ENCODE measurements at places on chromosomes 3 and 15.

- DNase-seq: peak; percentile 7
These were observed 24.7 kb downstream of the GPR15 start for GRCh38 chr3:98556164-98557130.

DNA sequence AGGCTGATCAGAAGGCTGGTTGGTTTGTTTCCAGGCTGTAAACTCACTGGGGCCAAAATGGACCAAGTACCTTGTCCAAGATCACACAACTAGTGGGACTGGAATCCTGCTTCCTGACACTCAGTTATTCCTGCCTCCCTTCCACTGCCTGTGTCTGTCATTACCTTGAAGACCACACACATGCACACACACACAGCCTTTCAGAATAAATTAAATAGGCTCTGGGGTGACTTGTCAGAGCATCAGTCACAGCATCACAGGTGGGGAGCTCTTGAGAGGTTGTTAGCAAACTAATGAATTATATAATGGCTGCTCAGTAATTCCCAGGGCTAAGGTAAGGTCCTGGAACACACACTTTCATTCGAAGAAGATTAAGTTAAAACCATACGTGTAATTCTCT is 231.8 kb downstream of the UACA start:
- DNase-seq: no peak

DNA sequence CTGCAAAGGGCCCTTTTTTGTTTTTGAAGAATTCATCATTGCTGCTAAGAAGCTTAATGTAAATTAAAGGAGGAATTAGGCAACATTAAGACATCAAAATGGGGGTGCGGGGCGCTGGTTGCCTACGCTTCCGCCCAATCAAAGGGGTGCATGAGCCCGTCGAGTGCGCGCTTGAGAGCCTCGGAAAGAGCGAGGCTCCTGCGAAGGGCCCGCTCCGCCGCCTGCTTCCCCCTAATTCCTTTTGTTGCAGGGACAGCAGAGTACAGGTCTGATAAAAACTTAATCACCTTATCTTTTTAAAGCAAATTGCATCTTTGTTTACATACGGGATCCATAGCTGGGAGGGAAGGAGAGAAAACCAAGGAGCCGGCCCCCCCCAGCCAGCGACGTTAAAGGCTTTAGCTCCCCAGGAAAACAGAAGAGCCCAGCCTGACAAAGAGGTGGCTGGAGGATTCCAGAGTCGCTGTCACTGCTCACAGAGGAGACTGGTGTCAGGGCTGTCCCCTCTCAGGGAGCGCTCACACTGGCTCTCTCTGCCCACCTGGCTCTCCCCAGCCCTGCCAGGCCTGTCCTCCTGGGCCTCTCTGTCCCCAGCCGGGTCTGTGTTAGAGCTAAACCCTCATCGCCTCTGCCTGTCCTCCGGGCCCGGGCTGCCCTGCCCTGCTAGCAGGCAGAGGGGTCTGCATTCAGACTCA is 67.3 kb downstream of the DNAJB8 start:
- DNase-seq: no peak

DNA sequence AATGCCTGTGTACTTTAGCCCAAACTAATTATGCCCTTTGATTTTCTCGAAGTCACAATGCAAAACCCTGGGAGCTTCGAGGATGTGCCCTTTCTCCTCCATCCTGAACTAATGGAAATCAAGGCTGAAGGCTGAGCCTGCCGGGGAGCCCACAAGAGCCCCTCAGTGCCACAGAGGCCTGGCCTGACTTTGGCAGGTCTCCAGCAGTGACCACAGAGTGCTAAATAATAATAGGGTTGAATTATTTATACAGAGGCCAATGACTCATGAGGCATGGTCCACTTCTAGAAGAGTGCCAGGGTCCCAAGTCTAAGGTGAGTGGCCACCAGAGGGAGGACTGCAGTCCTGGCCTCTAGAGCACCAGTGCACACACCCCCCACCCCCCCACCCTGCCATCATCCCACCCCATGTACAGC is 19.1 kb upstream of the GLCE start:
- peak; percentile 20 for DNase-seq

- no peak for DNase-seq
These were observed 28.2 kb upstream of the LIPC start for GRCh38 chr15:58403581-58403980.

DNA sequence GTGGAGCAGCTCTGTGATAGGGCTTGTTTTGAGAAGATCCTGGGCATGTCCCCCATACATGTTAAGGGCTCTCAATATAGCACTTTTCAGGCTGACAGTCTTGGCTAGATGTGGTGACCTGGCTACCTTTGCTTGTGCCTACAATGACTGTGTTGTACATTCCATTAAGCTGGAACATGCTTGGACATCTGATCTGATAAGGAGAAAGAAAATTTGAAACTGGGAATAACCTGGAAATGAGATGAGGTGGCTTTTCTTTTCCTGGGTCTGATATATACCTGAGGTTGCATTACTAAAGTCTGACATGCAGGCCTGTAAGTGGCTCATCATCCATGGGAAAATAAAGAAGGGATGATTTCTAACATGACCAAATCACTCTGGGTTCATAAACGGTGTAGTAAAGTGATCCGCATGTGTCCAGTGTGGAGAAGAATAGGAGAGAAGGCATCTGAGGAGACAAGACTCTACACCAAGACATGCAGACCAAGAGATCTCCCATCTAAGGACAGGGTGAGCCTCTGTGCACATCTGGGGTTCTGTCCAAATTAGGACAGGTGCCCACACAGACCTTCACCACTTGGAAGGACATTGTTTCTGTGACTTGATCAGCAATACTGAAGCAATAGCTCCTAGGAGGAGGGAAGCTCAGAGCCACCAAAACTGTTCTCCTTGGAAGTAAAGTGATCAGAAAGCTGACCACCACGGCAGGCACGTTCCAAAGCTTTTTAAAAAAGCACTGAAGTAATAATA is 62.0 kb downstream of the KLHL6 start:
- no peak for DNase-seq

GRCh38 chr15:32974691-32975090 is 219.8 kb downstream of the FMN1 start:
- peak; percentile 74 for DNase-seq

GRCh38 chr3:36025232-36025631 is 355.1 kb upstream of the STAC start:
- DNase-seq: no peak

- DNase-seq: no peak
These were observed 29.2 kb downstream of the PAQR9 start for GRCh38 chr3:142934128-142934886.

DNA sequence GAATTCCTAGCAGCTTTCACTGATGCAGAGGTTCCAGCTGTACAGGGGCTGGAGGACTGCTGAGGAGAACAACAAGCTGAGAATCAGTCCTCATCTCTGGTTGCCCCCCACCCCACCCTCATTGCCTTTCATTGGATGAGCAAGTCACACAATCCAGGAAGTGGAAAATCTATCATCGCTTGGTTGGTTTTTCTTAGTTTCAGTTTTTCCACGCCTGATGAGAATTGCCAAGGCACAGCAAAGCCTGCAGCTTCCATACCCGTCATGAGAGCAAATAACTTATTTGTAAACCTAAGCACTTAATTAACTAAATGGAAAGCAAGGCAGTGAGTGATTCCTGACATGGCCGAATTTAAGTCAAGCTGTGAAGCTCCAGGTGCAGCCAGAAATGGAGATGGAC is 21.4 kb upstream of the LIPC start:
- peak; percentile 69 for DNase-seq

- DNase-seq: peak; percentile 48
These were observed 91.1 kb downstream of the MINAR1 start for GRCh38 chr15:79523266-79523665.

DNA sequence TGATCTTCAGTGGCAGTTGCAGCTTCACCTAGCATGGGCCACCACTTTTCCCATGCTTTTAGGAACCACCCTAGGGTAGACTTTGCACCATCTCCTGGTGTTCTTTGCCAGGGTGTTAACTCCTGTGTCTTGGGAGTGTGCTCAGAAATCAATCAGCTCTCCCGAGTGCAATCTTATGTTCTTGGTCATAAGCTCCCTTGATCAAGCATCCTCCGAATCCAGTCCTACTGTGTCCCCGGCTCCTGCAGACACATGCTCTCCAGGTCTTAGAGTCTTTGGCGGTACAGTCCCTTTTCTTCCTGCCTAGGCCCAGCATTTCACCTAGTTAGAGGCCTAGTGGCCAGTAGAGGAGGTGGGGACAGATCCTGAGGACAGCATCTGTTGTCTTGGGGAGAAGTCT is 74.7 kb upstream of the SYN2 start:
- DNase-seq: no peak

- no peak for DNase-seq
These were observed 201.1 kb downstream of the TLE3 start for GRCh38 chr15:69896606-69897005.

DNA sequence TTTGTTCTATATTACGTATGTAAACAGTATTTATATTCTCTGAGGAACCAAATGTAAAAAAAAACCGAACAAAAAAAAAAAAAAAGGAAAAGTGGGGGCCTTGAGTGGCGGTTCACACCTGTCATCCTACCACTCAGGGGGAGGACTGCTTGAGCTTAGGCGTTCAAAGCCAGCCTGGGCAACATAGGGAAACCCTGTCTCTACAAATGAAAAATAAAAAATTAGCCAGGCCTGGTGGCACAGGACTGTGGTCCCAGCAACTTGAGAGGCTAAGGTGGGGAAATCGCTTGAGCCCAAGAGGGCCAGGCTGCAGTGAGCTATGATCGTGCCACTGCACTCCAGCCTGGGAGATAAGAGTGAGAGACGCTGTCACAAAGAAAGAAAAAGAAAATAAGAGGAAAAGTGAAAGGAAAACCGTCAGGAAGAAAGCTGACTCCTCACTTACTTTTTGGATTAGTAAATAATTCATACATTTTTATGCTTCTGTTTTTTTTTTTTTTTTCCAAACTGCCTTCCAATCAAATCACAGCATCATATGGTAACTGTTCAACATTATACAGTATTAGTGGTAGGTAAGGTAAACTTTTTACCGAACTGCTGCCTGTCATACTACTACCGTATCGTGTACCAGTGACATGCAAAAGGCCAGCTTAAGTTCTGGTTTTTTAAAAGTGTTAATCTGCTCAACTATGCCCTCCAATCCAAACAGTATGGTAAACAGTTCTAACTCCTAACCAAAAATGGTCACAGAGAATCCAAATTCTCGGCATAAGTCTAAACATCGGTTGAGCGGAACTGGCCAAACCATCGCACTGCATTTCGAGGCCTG is 1.2 kb downstream of the PHC3 start:
- DNase-seq: peak; percentile 46

- no peak for DNase-seq
These were observed 297.2 kb upstream of the CTDSPL start for GRCh38 chr3:37564518-37564917.

- no peak for DNase-seq
These were observed 54.0 kb upstream of the BBX start for GRCh38 chr3:107468782-107469181.

- DNase-seq: no peak
These were observed 17.5 kb downstream of the TGM5 start for GRCh38 chr15:43249236-43249635.

DNA sequence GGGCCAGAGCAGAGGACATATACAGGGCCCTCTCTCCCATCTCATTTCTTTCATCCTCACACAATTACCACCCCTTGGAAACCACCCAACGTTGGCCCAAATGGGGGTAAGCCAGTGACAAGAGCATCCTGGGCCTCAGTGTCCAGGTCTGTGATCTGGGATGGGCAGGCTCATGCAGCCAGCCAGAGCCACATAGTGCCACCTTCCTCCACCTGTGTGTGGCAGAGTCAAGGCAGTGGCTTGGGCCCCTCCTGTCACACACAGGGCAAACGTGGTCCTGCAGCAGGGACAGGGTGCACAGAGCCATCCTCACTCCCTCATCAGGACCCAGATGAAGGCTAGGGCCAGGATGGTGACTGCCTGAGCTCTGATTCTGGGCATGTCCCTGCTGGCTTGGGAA is 2.3 kb upstream of the MYL3 start:
- DNase-seq: no peak

- DNase-seq: peak; percentile 72
These were observed 12.9 kb downstream of the OPA1 start for GRCh38 chr3:193605876-193606275.

- peak; percentile 85 for DNase-seq
These were observed 536.9 kb downstream of the ZIC1 start for GRCh38 chr3:147945968-147946519.

- DNase-seq: no peak
These were observed 9.2 kb downstream of the LTF start for GRCh38 chr3:46455231-46456115.

- DNase-seq: peak; percentile 59
These were observed 15.6 kb downstream of the TEX264 start for GRCh38 chr3:51686512-51687215.

DNA sequence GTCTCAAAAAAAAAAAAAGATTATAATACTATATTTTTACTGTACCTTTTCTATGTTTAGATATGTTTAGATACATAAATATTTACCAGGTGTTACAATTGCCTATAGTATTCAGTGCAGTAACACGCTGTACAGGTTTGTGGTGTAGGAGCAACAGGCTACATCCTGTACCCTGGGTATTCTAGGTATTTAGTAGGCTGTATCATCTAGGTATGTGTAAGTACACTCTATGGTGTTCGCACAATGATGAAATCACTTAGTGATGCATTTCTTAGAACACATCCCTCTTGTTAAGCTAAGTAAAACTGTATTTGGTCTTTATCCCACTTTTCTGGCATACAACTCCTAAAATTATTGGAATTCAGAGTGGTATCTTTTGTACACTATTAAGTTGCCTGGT is 77.8 kb downstream of the CDC25A start:
- DNase-seq: no peak

- peak; percentile 61 for DNase-seq
These were observed 27.1 kb upstream of the MAP3K13 start for GRCh38 chr3:185335799-185336198.

DNA sequence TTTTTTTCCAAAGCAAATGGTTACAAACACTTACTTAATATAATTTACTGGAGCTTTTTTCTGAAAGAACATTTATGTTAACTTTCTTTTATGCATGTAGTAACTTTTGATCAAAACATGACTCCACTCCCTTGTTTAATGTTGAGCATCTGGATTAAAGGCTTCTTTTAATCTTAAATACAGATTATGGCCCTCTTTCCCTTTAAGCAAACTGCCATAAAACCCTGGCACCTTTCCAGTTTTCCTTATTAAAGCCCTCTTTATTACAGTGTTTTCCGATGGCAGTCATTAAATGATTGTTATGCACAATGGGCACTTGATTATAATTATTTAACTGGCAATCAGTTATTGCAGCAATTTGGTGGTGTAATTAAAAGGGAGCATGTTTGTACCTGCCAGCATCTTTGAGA is 167.0 kb downstream of the VGLL4 start:
- no peak for DNase-seq

DNA sequence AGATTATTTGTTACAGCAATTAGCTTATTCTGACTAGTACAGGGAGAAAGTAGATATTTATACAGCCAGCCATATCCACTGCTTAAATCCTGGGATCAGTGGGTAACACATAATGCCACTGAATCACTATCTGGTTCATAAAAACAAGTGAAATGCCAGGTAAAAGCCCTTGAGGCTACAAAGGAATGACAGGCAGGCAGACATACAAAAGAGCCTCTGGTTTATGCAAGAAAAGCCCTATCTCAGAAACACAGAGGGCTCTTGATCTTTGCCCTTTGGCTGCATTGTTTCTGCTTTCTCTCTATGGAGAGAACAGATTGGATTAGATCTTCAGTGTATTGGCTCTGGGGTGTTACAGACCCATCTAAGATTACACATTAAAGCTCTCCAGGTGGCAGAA is 115.4 kb upstream of the GADL1 start:
- DNase-seq: no peak

- DNase-seq: no peak
These were observed 1390.8 kb downstream of the ZPLD1 start for GRCh38 chr3:103825586-103825985.

Measured in GM23248 (cell line).